ENCODE measurements at places on chromosomes 13 and 19.

DNA sequence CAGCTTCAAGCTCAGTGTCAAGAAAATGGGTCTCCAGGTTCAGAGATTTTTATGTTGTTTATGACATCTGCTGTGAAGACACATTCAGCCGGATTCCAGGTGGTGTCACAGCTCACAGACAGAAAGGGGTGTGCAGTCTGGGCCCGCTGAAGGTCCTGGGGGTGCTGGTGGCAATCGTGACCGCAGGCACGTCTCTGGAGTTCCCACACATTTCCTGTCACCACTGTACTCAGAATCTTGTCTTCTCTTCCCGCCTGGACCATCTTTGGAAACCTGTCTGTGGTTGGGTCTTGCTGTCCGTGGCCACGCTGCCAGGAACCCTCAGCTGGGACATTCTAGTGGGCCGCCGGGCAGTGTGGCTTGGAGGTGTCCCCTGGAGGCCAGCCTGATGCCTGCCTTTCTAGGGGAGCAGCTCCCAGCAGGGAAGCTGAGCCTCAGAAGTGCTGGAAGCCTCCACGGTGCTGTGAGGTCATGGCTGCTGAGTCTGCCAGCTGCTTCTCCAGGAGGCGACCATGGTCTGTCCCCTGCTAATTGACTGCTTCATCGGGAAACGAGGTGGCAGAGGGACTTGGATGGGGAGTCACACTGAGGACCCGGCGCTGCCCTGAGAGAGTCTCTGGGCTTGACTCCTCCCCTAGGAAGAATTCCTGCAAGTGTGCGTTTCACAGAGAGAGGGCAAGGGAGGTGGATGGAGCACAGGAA lies 3.7 kb downstream of the TEX29 start:
- DNase-seq: no peak

- no peak for DNase-seq
These were observed 7.3 kb downstream of the LYL1 start for GRCh38 chr19:13095393-13095784.

GRCh38 chr13:109200556-109200955 lies 571.1 kb downstream of the MYO16 start:
- no peak for DNase-seq

- DNase-seq: no peak
These were observed 159.5 kb downstream of the POU4F1 start for GRCh38 chr13:78443839-78444238.

DNA sequence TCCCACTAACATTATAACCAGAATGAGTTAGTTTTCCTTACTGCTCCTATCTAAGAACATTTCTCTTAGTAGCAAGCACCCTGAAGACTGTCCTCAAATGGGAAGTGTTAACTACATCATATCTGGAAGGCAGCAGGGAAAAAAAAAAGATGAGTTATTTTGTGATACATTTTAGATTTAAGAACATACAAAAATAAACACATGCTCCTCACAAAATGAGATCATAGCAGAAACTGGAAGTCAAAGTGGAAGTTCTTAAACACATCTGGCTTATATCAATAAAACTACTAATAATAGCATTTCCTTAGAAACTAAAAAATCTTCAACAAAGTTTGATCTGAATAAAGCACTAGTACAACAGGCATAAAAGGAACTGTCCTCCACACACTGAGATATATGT lies 70.4 kb downstream of the SLITRK6 start:
- no peak for DNase-seq

DNA sequence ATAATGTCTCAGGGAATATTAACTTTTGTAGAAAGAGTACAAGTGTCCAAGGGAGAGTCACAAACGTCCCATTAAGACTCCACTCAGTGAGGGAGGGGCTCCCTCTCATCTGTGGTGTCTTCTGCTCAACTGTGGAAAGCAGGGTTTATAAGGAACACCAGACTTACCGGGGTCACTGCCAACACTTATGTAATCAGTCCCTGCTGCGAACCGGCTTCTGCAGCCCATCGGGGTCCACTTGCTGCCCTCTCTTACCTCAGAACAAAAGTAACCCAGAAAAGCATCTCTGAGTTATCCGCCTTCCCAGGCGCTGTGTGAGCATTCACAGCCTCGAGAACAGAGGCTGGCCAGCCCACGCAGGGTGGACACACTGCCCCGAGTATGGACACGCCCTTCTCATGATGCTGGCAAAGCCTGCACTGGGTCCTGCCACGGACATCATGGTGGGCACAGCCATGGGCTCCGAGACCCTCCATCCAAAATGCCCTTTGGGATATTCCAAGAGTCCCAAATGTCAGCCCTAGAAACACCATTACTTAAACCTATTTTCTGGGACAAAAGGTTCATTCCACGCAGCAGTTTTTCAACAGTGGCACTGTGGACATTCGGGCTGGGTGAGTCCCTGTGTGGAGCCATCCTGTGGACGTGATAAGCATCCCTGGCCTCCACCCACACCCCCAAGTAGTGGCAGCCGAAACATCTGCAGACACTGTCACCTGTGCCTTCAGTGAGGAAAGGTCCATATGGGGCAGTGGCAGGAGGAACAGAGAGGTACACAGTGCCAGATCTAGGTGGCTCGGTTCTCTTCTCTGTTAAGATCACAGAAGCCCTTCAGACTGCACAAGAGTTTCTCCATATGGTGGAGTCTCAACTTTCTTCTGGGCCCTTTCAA lies 63.9 kb downstream of the STK24 start:
- no peak for DNase-seq

- no peak for DNase-seq
These were observed 2.8 kb downstream of the TNNT1 start for GRCh38 chr19:55146078-55146704.

- no peak for DNase-seq
These were observed 1369.8 kb downstream of the PCDH9 start for GRCh38 chr13:65860306-65860705.

- DNase-seq: no peak
These were observed 1.7 kb downstream of the DMPK start for GRCh38 chr19:45780448-45781213.

- DNase-seq: no peak
These were observed 277.8 kb downstream of the FOXO1 start for GRCh38 chr13:40388617-40389016.
